GM04504 (cell line): ENCODE measurements at places on chromosomes 12 and 14.

DNA sequence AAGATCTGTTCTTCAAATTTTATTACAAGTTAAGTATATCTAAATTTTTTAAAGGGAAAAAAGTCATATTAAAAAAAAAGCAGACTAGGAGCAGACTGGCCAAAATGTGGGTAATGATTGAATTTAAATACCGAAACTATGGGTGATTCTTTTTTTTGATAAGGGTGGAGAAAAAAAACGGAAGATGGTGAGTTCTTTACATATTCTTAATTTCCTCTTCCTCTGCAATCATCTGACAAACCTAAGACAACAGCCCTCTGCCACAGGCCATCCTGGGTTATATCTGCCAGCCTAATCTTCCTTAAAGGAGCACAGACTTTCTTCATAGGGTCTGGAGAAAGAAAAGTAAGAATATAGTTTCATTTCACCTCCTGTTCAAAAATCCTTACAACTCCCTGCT lies 108.0 kb downstream of the PPP2R5E start:
- DNase-seq: no peak

GRCh38 chr14:31172084-31172483 lies 35.5 kb downstream of the HECTD1 start:
- no peak for DNase-seq

DNA sequence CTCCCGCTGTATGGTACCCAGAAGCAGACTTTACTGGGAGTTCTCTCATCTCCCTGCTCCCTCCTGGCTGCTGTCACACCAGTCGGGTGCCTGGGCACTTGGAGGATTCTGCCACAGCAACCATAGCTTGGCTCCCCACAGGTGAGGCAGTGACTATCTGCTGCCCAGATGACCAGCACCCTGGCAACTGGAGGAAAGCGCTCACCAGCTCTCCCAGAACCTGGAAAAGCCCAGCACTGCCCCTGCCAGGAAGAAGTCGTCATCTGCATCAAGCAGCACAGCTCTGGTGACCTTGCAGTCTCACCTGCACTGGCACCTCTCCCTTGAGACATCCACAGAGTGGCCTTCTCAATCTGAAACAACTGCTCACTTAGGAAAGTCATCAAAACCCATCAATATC lies 31.9 kb upstream of the TC2N start:
- DNase-seq: no peak

GRCh38 chr12:111434680-111435338 lies 29.1 kb downstream of the SH2B3 start:
- DNase-seq: no peak

- no peak for DNase-seq
These were observed 39.2 kb upstream of the DYRK2 start for GRCh38 chr12:67609226-67609870.
